ENCODE measurements at places on chromosomes 7 and 10.

- DNase-seq, result no peak
Measured at GRCh38 chr10:21797984-21798765, 205.4 kb downstream of the DNAJC1 start.

GRCh38 chr10:98134431-98135221 is at the start of gene R3HCC1L:
Gene R3HCC1L (plus strand): TSS chr10:98134657. CDS start chr10:98208115, 73,458 bp downstream.
- DNase-seq, result peak; percentile 95

- no peak for DNase-seq
Measured at GRCh38 chr7:142585425-142585824, 163.8 kb upstream of the PRSS1 start.

DNA sequence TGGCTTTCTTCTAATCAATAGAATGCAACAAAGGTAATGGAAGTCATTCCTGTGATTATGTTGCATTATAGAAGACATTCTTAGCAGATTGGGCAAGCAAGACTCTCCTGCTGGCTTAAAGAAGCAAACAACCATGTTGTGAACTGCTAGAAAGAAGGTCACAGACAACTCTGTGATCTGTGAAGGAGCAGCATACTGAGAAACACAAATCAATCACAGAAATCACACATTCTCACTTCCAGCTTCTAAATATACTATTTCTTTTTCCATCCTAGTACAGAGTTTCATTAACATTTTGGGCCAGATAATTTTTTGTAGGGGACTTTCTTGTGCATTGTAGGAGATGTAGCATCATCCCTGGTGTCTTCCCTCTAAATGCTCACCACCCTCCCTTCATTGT is 28.0 kb upstream of the PALS2 start:
- DNase-seq, result no peak

DNA sequence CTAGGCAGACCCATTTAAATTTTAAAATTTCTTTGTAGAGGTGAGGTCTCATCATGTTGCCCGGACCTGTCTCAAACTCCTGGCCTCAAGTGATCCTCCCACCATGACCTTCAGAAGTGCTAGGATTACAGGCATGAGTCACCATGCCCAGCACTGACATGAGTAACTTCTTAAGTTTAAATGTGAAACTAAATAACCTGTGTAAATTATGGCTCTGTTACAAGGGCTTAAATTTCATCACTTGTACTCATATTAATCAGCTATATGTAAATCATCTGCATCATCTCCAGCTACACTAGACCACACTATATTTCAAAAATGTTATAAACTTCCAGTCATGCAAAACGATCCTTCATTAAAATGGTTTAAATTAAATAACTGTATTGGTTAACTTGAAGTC is 56.1 kb downstream of the ATAD1 start:
- peak; percentile 60 for DNase-seq

- peak; percentile 82 for DNase-seq
Measured at GRCh38 chr7:25259487-25260243, 31.4 kb upstream of the NPVF start.

DNA sequence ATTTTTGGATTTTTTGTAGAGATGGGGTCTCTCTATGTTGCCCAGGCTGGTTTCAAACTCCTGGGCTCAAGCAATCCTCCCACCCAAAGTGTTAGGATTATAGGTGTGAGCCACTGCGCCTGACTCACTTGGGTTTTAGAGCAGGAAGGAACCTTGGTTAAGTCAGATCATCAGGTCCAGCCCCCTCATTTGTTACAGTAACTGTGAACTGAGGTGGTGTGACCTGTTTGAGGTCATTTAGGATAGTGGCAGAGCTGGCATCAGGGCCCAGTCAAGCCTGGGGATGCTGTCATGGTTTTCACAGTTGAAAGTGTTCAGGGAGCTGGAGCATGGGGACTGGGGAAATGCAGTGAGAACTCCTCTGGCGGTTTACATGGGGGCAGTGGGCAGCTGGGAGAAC is 159.6 kb downstream of the TAX1BP1 start:
- DNase-seq, result no peak

DNA sequence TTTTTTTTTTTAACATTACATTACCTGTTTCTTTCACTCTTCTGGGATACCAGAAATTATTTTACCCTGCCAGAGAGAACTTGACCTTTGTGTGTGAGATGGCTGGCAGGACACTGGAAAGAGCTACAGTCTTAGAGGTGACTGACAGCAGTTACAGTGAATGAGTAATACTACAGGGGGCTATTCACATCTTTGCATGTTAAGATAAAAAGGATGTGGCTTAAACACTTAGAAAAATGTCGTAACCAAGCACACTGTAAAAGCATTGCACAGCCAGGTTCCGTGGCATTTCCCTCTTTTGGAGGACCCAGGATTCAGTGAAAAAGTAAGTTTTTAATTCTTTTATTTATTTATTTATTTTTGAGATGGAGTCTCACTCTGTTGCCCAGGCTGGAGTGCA is 18.8 kb upstream of the TBC1D12 start:
- no peak for DNase-seq

- peak; percentile 97 for DNase-seq
Measured at GRCh38 chr7:32093415-32094408, 23.5 kb upstream of the PDE1C start.

DNA sequence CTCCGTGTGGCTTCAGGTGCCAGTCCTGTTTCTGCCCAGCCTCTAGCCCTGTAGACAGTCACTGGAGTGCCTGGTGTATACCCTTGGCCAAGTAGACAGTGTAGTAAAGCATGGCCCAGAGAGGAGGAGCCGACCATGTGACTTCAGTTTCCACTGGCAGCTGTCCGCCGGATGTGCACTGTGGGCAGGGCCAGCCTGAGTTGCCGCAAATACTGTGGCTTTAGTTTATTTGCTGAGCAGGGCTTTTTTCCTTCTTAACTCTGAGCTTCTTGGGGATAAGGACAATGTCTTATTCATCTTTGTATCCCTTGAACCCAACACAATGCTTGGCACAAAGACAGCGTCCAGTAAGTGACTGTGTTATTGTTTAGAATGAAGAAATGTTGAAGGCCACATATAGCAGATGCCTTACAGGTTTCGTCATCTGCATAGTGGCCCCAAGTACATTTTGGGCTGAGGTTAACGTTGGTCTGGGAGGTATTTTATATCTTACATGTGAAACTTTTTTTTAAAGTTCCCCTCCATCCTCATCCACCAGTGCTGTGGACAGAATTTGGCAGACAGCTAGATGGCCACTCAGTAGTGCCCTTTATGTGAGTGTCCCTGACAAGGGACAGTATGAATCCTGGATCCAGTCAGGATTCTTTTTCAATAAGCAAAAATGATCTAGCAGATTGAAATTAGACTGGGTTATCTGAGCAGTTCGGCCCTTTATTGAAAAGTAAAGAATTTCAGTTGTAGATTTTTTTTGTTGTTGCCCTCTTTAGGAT is 40.6 kb downstream of the CYP17A1 start:
- DNase-seq, result no peak

DNA sequence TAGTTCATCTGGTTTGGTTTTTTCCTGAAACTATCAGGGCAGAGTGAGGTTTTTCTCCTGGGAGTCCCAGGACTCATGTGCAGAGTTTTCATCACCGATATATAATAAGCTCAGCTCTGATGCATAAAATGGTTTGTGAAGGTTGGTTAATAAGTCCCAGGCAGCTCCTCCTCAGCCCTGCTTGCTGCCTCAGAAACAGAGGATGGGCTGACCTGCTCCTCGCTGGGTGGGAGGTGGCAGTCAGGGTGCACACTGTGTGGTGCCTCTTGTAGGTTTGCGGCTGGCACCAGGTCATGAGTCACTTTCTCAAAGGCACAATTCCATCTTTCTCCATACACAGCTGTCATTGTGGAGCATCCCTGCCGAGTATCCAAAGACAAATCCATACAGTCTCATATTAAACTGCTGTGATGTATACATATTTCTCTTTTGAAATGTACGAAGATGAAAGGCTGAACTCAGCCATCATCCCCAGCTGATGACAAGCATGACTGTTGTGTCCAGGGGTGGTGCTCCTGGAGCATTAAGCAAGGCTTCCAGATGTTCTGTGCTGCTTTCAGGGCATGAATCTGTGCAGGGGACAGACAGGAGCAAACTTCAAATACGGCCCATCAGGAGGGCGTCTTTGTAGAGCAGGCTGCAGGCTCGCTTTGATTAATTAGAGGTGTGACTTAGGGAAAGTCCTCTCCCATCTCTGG is 125.7 kb upstream of the NPS start:
- DNase-seq, result no peak

- DNase-seq, result no peak
Measured at GRCh38 chr10:84811113-84811512, 482.7 kb downstream of the CCSER2 start.

DNA sequence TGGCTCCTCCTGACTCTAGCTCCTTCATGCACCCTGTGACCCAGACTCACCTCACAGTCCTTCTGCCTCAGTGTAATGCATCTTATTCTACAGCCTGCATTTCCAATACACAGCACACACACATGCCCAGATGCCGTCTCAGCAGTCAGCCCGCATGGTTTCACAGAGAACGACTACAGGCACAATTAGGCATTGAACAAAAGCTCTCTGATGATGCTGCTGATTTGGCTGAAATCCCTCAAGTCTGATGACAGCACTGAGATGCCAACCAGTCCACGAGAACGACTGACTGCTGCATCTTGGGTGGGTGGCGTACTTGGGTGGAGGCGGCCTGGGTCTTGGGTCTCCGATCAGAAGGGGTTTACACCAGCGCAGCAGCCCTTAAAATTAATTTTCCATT is 200.4 kb downstream of the TAX1BP1 start:
- no peak for DNase-seq

- DNase-seq, result no peak
Measured at GRCh38 chr10:124356701-124357560, 61.8 kb downstream of the OAT start.

DNA sequence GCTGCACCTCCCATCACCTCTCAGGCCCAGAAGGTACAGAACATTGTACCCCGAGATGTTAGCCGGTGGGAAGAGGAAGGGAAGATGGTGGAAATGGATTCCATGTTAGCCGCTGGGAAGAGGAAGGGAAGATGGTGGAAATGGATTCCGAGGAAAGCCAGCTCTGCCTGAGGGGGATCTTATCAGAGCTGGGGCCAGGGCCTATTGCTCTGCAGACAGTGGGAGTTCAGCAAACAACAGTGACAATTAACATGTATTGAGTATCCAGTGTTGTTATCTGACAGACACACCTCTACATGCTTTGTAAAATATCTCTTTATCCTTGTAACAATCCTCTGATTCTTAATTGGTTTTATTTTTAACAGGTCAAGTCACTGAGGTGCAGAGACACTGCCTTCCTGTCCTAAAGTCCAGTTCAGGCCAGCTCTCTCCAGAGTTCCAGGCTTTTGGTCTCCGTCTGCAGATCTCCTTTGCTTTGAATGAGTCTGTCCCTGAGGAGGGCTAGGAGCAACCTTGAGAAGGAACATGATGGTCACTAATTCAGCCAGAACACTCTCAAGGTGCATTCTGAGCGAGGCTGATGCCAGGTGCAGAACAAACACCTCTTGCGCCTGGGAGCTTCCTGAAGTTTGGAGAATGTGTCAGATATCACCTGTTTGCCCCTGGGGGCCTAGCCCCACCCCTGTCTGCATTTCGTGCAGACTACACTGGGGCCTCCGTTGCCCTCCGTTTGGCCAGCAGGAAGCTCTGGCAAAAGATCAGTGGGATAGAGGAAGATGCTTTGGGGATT is 82.4 kb upstream of the PODXL start:
- no peak for DNase-seq

- DNase-seq, result no peak
Measured at GRCh38 chr7:54663603-54664234, 95.3 kb downstream of the SEC61G start.

- no peak for DNase-seq
Measured at GRCh38 chr7:25889765-25890164, 262.2 kb upstream of the NFE2L3 start.

DNA sequence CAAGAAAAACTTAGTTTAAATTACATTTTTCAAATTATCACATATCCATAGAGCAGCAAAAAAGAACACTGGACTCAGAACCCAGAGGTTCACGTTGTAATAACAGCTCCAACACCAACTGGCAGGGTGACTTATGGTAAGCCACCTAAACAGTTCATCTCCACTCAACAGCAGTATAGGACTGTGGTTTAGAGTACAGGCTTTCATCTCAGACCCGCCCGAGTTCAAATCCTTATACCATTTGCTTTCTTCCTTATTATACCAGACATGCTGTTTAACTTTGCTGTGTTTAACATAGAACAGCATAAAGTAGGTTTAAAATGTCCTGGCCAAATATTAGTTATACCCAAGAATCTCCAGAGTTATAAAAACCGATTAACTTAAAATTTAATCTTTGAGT is 97.9 kb downstream of the ARHGAP21 start:
- DNase-seq, result no peak

DNA sequence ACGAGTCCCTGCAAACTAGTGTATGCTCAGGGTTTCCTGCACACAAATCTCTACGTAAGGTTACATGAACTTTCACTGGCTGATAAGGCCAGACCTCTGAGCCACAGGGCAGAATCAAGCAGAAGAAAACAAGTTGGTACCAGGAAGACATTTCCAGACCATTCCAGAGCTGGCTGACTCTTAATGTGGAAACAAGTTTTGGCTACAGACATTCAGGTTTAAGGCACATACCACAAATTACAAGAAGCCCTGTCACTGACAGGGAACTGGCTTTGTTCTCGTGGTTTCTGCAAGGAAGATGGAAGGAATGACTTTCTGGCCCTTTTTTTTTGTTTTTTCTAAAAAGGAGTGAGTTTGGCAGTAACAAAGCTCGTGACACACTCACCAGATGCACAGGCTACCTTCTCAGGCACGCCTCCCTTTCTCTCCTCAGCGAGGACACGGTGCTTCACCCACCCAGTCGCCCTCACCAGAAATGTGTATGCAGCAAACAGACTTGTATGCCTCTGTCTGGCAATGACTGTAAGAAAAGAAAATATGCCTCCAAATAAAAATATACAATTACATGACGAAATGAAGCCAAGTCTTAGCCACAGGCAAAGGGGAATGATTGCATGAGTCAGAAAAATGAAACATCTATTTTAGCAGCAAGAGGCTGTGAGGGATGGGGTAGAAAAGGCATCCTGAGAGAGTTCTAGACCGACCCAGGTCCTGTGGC is 22.6 kb downstream of the PLAC9 start:
- DNase-seq, result peak; percentile 92

DNA sequence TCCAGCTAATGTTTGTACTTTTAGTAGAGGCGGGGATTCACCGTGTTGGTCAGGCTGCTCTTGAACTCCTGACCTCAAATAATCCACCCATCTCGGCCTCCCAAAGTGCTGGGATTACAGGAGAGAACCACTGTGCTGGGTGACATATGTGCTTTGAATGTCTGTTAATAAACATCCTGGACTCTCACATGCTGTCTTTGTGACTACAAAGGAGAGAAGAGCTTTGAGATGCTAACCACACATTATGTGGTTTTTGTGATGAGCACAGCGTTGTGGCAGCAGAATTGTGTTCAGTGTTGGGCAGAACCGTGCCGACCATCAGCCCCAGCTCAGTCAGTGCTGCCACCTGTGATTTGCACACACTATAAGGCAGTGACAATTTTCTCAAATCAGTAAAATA is 500.1 kb upstream of the KLF6 start:
- no peak for DNase-seq
